Type B pancreatic cell (in vitro differentiated cells): ENCODE measurements at places on chromosomes 3 and 15.

GRCh38 chr15:91562698-91563097 is 290.8 kb upstream of the SLCO3A1 start:
- H3K36me3 ChIP-seq = no peaks in the 10 kb centered on the region
- no peaks in the 10 kb centered on the region for H3K4me1 ChIP-seq
- H3K4me3 ChIP-seq = no peak overlapping the region

DNA sequence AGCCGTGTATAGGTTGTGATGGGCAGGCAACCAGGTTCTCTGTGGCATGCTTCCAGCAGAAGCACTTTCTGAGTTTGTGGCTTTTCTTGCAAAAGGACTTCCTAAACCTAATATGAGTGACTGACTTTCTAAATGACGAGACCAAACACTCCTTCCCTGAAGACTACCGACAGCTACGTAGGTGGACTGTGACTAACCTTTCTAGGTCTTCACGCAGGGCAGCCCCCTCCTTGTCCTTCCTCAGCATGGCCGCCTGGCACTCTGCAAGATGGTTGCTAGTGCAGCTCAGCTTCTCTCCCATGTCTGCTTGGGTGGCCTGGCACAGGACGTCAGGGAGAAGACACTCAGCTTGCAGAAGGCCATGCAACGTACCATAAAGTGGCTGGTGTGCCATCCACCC is 20.9 kb downstream of the CXCR6 start:
- no peak overlapping the region for H3K4me3 ChIP-seq
- peaks cover 25% of the 10 kb centered on the region for H3K36me3 ChIP-seq
- no peaks in the 10 kb centered on the region for H3K4me1 ChIP-seq
- H3K27ac ChIP-seq = no peak overlapping the region

- H3K27ac ChIP-seq = peak overlapping the region; percentile 65
- peak overlapping the region; percentile 92 for H3K4me3 ChIP-seq
- DNase-seq = no peak
- H3K27me3 ChIP-seq = peaks cover 65% of the 10 kb centered on the region
Measured at GRCh38 chr3:24830230-24831152, 335.8 kb upstream of the THRB start.

DNA sequence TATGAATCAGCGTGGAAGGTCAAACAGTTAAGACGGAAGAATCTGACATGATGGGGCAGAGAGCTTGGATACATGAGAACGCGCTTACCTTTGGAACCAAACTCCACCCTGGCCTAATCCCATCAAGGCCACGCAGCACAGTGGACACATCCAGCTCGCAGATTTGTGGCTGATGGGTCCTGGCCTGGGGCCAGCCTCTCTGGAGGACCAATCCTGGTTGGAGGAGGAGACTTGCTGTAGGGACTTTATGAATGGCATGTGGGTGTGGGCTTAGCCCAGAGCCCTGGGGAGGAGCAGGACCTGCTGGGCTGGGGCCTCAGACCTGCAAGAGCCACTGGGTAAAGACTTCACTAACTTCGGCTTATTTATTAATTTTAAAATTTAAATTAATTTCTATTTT is 73.4 kb upstream of the ANKRD34C start:
- peaks cover 64% of the 10 kb centered on the region for H3K27me3 ChIP-seq
- H3K27ac ChIP-seq = no peak overlapping the region
- H3K4me1 ChIP-seq = no peaks in the 10 kb centered on the region
- H3K4me3 ChIP-seq = no peak overlapping the region
- no peak for DNase-seq
